ENCODE measurements at places on chromosomes 4 and X.

- DNase-seq: no peak
These were observed 68.2 kb downstream of the MRPL1 start for GRCh38 chr4:77930876-77931275.

DNA sequence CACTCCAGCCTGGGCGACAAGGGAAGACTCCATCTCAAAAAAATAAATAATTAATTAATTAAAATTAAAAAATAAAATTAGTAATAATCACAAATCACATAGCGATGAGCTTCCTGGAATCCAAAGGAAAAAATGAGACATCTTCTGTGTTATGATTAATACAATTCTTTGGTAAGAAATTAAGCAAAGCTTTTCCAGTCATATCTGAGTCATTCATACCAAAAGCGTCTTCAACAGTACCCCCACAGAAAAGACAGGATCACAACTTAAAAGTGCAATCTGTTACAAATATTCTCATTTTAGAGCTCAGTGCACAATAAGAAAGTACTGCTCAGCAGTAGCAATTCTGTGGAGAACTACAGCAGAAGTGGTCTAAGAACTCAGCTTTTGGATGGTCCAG is 168.5 kb upstream of the MXRA5 start:
- DNase-seq: no peak

DNA sequence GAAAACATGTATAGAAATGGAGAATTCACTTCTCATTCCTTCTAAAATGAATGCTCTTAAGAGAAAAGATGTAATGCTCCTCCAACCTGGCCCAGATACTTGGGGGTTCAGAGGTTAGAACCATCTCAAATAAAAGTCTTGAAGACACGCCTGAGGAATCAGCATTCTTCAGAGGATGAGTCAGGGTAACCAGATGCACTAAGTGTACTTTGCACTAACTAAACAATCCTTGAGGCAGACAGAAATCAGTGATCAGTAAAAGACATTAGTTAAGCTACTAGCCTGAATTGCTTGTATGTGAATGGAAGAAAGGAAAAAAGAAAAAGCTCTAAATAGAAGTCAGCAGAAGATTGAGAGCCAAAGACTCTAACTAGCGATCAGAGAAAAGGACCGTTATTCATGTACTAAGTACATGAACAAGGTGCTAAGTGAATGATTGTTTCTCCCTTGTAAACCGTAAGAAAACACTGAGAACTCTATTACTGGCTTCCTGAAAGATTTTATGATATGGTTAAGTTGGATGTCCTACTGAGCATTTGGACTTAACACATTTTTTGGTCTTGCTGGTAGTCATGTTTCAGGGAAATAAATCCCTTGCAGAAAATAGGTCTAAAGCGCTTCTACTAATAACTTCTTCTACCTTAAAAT is 738.3 kb downstream of the STPG2 start:
- no peak for DNase-seq

- no peak for DNase-seq
These were observed 70.3 kb downstream of the ACOX3 start for GRCh38 chr4:8370106-8370787.

- DNase-seq: no peak
These were observed 175.0 kb upstream of the ARHGEF9 start for GRCh38 chrX:63959975-63960374.

DNA sequence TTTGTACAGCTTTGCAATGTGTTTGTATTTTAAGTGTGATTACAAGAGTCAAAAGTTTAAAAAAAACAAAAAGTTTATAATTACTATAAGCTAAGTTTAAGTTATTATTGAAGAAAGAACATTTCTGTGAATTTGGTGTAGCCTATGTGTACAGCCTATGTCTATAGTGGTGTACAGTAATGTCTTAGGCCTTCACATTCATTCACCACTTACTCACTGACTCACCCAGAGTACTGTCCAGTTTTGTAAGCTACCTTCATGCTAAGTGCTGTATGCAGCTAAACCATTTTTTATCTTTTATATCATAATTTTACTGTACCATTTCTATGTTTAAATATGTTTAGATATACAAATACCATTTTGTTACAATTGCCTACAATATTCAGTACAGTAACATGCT is 182.3 kb downstream of the RPA4 start:
- no peak for DNase-seq

- no peak for DNase-seq
These were observed 46.9 kb downstream of the TMEM131L start for GRCh38 chr4:153512952-153513500.

GRCh38 chr4:110248100-110248499 is 49.7 kb upstream of the ELOVL6 start:
- no peak for DNase-seq

DNA sequence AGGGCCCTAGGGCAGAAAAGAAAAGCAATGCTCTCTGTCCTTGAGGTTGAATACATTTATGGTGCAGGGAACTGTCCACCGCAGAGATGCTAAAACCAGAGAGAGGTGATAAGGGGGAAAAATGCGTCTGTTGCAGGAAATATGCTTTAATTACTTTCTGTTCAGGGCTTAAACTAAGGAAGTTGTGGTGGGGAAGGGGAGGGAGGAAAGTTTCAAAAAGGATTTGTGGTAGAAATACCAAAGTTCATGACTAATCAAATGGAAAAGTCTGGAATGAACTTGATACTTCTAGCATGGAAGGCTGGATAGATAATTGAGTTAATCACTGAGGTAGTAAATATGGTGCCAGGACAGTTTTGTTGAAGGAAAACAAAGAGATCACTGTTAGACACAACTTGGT is 99.0 kb downstream of the ASB9 start:
- no peak for DNase-seq

DNA sequence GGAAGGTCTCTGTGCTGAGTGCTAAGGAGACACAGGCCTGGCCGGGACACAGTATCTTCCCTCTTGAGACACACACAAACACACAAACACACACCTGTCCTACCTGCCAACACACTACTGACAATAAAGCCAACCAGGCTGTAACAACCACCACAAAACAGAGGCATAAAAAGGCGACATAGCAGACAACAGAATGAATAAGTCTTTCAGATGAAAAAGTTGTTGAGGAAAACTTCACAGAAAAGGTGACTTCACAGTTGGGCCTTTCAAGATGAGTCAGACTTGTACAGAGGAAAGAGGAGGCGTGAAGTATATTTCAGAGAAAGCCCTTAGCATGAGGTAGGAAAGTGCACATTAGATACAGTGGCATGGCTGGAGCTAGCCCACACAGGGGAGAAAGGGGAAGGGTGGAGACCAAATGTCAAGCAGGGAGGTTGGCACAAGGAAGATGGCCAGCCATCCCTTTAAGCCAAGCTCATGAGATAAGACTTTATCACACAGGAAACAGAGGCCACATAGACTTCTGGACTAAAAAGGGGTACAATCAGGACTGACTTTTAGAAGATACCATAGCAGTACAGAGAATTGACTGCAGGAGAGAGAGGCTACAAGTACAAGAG is 54.0 kb downstream of the SLC9A7 start:
- DNase-seq: no peak

GRCh38 chrX:106144755-106145639 is 23.1 kb upstream of the PWWP3B start:
- DNase-seq: no peak

DNA sequence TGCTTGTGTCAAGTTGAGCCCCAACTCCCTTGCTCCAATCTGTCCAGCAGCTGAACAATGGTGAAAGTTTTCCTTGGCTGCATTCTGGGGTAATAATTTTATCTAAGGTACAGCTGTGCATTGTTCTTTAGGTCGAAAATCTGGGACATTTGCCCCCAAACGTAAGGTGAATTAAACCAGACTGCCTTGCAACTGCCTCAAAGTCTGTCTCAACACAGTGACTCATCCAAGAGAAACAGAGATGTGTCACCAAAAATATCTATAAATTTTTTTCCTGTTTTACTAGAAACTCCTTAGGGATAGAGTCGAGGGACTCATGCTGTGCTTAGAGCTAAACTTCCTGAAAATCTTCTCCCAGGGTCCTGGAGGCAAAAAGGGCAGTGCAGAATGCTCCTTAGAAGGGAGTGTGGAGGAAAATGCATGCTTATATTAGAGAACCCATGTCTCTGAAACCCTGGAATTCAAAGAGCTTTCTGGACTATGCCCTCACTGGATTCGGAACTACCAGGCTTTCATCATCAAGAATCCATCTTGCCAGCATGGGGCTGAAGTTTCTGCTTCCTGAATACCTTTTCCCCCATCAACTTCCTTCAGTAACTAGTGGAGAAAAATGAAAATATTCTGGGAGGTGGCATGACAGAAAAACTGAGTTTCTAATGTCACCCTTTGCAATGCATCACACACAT is 115.7 kb downstream of the PALLD start:
- no peak for DNase-seq

DNA sequence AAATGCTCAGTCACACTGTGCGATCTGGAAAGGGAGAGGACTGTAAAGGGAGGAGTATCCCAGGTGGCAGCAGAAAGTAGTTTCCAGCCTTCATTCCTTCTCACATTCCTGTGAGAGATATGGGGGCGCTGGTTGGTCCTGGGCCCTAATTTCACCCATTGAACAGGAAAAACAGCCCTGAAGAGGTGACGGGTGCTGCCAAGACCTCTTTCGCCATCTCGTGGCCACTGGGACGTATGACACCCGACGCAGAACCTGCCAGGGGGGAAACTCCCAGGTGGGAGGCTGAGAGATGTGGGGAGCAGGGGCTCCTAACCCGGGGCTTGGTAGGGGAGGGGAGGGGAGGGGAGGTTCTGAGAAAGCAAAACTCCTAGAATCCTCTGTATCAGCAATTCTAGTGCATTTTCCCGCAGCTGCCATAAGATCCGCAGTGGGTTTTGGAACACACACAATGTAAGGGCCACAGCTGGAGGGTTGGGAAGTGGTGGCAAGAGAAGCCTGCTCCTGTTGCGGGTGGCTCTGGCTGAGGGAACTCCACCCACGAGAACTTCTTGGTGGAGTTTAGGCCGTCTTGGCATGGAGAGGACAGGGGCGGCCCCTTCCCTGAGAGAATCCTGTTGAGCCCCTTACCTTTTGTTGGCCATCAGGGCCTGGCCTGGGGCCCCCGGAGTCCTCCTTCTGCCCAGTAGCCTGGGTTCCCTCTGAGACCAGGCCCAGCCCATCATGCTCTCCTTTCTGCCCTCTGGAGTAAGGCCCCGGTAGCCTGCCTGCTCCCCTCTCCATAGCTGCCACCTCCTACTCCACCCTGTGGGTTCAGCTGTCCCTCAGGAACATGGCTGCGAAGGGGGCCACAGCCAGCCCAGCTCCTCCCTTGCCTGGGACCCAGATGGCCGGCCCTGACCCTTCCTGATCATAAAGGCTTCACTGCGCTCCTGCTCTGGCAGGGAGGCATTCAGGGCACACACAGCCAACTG is 134.1 kb downstream of the OR13H1 start:
- DNase-seq: no peak

DNA sequence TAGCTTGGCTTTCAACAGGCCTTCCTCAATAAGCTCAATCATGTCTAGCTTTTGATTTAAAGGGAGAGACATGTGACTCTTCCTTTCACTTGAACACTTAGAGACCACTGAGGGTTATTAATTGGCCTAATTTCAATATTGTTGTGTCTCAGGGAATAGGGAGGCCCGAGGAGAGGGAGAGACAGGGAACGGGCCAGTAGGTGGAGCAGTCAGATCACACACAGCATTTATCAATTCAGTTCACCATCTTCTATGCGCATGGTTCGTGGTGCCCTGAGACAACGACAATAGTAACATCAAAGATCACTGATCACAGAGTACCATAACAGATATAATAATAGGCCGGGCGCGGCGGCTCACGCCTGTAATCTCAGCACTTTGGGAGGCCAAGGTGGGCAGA is 17.8 kb downstream of the ZNF81 start:
- no peak for DNase-seq

- DNase-seq: no peak
These were observed 200.0 kb downstream of the PPP1R2C start for GRCh38 chrX:42577936-42578470.

- DNase-seq: no peak
These were observed 398.1 kb upstream of the PITX2 start for GRCh38 chr4:111020961-111021360.

DNA sequence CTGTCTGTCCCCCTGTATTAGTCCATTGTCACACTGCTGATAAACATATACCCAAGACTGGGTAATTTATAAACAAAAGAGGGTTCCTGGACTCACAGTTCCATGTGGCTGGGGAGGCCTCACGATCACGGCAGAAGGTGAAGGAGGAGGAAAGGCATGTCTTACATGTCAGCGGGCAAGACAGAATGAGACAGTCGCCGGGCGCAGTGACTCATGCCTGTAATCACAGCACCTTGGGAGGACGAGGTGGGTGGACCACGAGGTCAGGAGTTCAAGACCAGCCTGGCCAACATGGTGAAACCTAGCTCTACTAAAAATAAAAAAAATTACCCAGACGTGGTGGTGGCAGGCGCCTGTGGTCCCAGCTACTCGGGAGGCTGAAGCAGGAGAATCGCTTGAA is 24.7 kb downstream of the IL3RA start:
- DNase-seq: no peak

- DNase-seq: no peak
These were observed 218.5 kb downstream of the PRR32 start for GRCh38 chrX:127038065-127038464.

All from SIG-M5 (cell line).